ENCODE measurements at places on chromosomes 3 and 15.

DNA sequence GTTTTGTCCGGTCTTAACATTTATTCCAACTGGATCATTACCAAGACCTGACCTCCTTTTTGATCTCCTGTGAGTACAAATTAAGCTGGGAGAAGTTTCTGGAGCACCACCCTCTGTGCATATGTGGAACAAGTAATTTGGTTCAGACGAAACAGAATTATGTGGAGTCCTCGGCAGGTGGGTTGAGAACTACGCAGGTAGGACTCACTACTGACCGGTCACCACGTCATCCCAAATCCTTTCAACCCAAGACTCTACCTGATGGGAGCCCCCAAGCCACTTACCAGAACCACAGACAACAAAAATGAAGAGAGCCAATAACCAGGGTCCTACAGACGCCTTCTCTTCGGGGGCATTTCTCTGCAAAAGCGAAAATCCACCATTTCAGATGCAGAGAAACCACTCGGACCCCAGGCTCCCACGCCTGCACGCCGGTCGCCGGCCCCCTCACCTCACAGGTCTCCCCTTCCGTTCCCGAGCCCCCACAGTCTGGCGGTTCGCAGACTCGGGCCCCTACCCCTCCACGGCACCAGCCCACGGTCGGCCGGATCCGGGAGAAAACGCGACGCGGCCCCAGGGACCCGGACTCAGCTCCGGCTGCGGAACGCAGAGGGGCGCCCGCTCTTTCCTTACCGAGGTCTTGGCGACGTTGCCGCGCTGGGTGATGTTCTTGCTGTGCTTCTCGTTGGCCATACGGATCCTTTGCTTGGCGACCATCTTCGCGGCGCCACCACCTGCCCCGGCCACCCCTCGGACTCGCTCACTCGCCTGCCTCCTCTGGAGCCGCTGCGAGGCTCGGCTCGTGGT, 674 bp downstream of the SERP1 start:
- DNase-seq: no peak

- no peak for DNase-seq
Observed at GRCh38 chr3:112794622-112795172, 52.0 kb downstream of the CD200R1L start.

- DNase-seq: no peak
Observed at GRCh38 chr3:17749281-17749680, 6.8 kb upstream of the TBC1D5 start.

GRCh38 chr15:39491886-39492490, 88.9 kb upstream of the THBS1 start:
- no peak for DNase-seq

DNA sequence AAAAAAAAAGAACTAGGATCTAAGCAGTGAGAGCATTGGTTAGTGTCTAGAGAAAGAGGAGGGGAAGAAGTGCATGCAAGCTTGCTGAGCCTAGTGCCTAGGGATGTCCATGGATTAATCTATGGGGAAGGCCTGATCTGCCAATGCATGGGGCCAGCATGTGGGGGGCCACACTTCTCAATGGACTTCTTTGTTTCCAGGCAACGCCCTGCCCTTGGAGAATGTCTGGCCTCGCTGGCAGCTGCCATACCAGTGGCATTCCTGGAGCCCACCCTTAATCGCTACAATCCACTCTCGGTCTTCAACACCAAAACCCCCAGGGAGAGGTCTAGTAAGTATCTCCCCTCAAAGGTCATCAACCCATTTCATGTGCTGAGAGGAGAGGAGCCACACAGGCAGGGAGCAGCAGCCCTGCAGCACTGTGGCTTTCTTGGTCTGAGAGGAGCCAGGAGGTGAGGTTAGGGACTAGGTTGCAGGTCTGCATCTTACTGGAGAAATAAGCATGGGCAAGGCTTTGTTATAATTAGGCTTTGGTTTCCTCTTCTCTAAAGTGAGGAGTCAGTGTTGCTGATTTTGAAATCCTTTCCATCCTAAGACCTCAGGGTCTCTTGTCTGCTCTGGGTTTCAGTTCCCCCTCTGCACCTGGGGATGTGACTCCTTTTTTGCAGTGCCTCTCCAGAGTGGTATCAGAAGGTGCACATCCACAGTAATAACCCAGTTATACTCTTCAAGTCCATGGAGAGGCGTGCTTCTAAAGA, 188.1 kb upstream of the CHRM5 start:
- no peak for DNase-seq

DNA sequence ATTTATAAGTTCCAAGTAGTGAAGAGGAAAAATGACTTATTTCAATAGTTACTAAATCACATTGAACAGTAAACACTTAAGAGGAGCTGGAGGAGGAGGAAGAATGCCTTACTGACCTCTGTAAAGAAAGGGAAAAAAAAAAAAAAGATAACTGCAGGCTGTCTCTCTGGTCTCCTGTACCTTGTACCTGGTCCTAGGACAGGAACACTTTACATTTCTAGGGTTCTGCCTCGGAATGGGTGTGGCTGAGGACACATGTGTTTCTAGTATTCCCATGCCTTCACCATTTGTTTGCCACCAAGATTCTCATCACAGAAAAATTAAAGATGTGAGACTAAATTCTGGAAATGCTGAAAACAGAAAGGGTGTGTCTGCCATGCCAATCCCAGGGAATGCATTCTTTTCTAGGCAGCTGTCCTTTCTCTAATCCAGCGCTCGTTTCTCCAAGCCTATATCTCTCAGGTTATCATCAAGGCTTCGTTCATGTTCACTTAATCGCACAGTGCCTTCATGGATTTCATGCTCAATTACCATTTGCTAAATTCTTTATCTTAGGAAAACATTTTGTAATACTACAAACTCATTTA, 1208.3 kb downstream of the OTOL1 start:
- no peak for DNase-seq

GRCh38 chr15:78049691-78050440, 27.6 kb downstream of the TBC1D2B start:
- no peak for DNase-seq

GRCh38 chr15:78142332-78142731, 6.8 kb upstream of the IDH3A start:
- no peak for DNase-seq

GRCh38 chr15:84631706-84632272, 22.3 kb downstream of the WDR73 start:
- no peak for DNase-seq

DNA sequence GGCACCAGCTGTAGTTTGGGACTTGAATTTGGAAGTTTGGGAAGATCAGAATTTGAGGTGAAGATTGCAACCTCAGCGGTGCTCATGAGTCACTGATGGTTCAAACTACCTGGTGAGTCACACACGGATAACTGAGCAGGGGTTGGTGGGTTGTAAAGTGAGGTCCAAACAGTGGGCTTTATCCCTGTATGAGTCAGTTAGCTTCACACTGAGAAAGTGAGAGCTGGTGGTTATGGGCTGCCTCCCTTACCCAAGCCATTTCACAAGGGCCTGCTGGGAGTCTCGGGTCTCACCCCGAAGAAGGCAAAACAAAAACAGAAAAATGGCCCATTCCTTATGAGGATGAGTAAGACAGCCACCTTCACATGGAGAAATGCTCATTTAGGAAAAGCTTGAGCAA, 77.0 kb downstream of the ITGA11 start:
- DNase-seq: no peak

DNA sequence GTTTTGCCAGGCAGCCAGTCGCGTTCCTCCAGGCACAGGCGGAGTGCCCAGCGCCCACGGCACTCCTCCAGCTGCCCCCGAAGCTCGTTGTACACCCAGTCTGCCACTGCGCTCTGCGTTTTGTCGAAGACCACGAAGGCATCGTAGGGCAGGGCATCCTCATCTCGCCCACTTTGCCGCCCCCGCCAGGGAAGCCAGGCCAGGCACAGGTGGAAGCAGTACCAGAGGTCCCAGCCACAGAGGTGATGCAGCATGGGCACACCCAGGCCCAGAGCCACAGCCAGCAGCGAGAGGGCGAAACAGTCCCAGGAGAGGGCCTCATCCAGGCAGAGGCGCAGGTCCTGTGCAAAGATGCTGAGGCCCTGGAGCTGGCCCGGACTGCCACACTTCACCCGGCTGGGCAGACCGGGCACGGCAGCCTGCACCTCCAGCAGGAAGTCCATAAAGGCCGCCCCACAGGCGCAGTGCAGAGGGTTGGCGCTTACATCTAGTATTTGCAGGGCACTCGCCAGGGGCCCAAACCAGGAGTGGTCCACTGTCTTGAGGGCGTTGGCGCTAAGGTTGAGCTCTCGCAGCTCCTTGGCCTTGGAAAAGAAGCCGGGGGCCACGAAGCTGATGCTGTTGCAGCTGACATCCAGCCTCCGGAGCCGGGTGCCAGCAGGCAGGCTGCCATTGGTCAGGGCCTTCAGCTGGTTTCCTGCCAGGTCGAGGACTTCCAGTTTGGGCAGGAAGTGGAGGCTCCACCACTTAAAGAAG, 3.7 kb downstream of the TLR9 start:
- no peak for DNase-seq

GRCh38 chr3:8840556-8840955, 71.1 kb upstream of the OXTR start:
- DNase-seq: no peak

DNA sequence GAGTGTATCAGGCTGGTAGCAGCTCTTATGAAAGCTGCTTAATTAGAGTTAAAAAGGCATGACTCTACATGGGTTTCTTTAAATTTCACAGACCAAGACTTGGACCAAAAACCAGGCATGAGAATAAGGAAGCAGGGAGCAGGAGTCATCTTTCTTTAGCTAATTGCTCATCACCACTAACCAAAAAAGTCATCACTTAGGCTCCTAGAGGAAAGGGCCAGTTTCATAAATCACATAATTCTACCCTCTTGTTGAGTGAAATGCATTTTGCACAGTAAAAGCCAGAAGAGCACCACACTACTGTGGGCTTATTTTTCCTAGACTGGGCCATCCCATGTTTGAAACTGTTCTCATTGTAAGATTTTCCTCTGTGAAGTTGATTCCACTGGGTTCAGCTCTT, 175.6 kb downstream of the GREM1 start:
- DNase-seq: no peak

DNA sequence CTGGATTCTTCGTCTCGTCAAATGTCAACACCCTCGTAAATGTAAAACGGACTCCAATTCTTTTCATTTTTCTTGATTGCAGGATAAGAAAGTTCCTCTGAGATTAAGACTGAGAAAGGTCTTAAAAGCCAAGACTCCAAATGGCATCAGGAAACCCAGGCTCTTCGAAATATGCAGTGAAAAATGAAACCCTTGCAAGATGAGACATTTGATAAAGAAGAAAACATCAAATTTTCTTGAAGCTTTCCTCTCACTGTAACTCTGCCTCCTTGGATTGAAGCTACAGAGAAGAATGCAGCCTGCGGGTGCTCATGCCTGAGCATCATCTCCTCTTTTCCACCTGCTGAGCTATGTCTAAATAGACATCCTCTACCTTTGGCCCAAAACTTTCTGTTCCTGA, 342.4 kb upstream of the THBS1 start:
- no peak for DNase-seq

GRCh38 chr15:44706946-44707636, 4.0 kb downstream of the PATL2 start:
- DNase-seq: no peak

- no peak for DNase-seq
Observed at GRCh38 chr15:94670438-94671034, 439.2 kb downstream of the MCTP2 start.

- DNase-seq: no peak
Observed at GRCh38 chr3:11543141-11543947, 100.4 kb downstream of the VGLL4 start.

- no peak for DNase-seq
Observed at GRCh38 chr15:60315878-60316277, 81.9 kb downstream of the ANXA2 start.

DNA sequence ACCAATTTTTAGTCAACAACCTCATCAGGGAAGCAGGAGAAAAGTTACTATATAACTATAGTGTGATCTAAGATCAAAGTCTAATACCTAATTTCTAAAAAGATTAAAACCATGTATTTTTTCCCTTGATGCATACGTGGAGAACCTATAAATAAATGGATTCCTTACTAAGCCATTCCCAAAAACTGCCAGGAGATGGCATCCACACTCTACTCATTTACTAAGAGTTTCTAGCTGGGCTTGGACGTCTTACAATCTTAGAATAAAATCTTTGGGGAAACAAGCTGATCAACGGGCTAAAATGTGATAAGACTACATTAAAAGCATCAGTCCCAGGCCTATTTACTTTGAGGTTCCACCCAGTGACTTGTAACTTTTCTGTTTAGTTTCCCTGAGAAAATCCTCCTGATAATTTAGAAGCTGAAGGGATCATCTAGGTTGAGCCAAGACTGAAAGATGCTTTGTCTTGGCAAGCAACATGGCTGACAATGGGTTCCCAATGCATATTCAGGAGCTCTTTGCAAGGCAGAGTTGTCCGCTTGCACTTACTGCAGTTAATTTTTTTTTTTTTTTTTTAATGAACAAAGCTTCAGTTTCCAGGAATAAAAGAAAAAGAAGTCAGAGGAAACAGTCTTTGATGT, 85.5 kb upstream of the FGF12 start:
- no peak for DNase-seq

DNA sequence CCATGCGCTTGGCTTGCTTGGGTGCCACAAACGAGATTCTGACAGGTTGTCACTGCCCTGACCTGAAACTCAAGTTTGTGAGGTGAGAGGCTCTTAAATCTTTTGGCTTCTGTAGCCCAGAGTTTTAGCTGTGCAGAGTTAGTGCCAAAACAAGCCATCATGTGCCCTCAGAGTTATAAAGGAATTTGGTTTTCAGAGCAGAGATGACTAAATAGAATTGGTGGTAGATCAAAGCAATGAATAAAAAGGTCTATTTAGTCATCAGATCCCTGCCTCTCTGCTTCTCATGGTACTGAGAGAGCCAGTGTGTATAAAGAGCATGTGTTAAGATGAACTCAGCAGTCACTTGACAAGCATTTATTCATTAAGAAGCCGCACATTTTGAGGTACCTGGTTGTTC, 207.5 kb upstream of the DPH6 start:
- no peak for DNase-seq

GRCh38 chr3:133979553-133979952, 50.2 kb downstream of the SLCO2A1 start:
- no peak for DNase-seq

- DNase-seq: no peak
Observed at GRCh38 chr3:187920913-187921312, 175.6 kb upstream of the BCL6 start.

GRCh38 chr3:5011555-5012256, 32.5 kb downstream of the BHLHE40 start:
- DNase-seq: no peak

- no peak for DNase-seq
Observed at GRCh38 chr3:110193074-110193473, 855.7 kb upstream of the DPPA4 start.

GRCh38 chr3:10305331-10305902, 12.7 kb upstream of the GHRL start:
- no peak for DNase-seq

DNA sequence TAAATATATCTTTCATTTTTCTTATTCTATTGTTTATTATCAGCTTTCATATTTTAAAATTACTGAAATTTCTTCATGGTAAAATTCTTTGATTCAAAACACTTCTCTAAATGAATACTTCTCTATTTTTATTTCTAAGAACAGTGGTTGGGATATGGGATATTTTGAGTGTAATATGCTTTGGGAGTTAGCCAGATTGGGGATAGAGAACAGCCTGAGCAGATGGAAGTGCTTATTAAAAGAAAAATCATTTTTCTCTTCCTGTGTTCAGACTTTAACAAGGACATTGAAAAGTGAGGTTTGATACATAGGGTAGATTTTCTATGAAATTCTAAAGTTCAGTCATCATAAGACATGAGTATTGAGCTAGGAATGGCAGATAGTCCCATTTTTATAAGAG, 84.8 kb downstream of the COL6A5 start:
- DNase-seq: no peak

Data from activated CD4-positive, alpha-beta T cell treated with anti-CD3 and anti-CD28 coated beads for 1 hour (primary cell).